Kidney (tissue), 22 donors: ENCODE measurements at places on chromosomes 16 and 17.

DNA sequence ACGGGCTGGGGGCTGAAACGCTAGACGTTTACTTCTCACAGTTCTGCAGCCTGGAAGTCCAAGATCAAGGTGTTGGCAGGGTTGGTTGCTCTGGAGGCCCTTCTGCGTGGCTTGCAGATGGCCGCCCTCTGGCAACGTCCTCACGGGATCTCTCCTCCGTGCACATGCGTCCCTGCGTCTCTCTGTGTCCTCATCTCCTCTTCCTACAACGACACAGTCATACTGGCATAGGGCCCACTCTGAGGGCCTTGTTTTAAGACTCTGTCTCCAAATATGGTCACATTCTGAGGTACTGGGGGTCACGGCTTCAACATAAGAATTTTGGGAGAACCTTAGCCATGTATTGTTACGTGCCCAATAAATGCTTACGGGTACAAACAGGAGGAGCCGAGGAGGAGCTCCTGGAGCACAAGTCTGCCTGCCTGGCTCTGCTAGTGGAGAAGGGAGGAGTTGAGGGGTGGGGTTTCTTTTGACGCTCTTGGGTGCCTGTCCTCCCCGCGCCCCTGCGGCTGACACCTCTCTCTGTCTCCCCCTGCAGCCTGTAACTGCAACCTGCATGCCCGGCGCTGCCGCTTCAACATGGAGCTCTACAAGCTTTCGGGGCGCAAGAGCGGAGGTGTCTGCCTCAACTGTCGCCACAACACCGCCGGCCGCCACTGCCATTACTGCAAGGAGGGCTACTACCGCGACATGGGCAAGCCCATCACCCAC, 141.1 kb downstream of the NTN1 start:
- H3K4me3 ChIP-seq, result no peak overlapping the region
- H3K4me1 ChIP-seq, result no peaks in the 10 kb centered on the region
- DNase-seq, result no peak

- no peak for DNase-seq
- H3K27me3 ChIP-seq, result peaks cover 2% of the 10 kb centered on the region
- H3K4me1 ChIP-seq, result peaks cover 5% of the 10 kb centered on the region
- H3K36me3 ChIP-seq, result peaks cover 15% of the 10 kb centered on the region
Measured at GRCh38 chr17:5110816-5111215, 862 bp downstream of the ZNF232 start.

GRCh38 chr17:43418441-43419374, 19.9 kb downstream of the ARL4D start:
- no peak for DNase-seq
- H3K27ac ChIP-seq, result no peak overlapping the region
- H3K4me1 ChIP-seq, result no peaks in the 10 kb centered on the region
- no peaks in the 10 kb centered on the region for H3K36me3 ChIP-seq
- H3K27me3 ChIP-seq, result no peaks in the 10 kb centered on the region

- H3K4me3 ChIP-seq, result no peak overlapping the region
- H3K27me3 ChIP-seq, result no peaks in the 10 kb centered on the region
- H3K4me1 ChIP-seq, result no peaks in the 10 kb centered on the region
Measured at GRCh38 chr17:68564415-68565111, 36.6 kb downstream of the FAM20A start.

GRCh38 chr17:63653050-63653449, 30.8 kb downstream of the MAP3K3 start:
- H3K4me3 ChIP-seq, result no peak overlapping the region
- no peaks in the 10 kb centered on the region for H3K4me1 ChIP-seq
- no peaks in the 10 kb centered on the region for H3K27me3 ChIP-seq
- peaks cover 6% of the 10 kb centered on the region for H3K36me3 ChIP-seq

DNA sequence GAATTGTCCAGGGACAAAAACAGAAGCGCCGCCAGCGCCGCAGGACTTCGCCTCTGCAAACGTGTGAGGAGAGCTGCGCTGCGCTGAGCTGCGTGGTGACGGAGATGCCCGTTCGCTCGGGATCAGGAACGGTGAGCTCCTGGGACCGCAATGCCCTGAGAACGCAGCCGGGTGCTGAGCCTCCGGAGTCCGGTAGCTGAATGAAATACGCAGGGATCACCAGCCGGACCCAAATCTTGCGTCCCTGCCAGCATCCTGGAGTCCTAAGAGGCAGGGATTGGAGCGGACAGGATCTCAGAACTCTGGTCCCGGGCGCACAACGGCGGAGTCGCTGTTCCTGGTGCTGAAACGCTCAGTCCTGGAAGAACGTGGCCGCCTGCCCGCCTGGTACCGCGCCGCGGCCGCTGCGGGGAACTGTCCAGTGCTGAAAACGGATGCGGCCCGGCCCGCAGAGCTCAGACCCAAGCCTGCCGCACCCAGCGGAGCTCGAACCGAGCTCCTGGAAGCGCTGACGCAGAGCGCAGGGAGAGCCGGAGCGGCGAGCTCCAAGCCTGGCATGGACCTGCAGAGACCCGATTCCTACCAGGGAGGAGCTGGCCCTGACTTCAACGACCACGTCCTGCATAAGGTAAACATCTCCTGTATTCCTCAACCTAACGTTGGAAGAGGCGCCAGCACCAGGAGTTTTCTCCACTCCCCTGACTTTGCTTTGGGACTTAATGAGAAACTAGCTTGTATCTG, 41.5 kb downstream of the CD300LF start:
- no peaks in the 10 kb centered on the region for H3K4me1 ChIP-seq
- H3K27me3 ChIP-seq, result peaks cover 6% of the 10 kb centered on the region
- no peak overlapping the region for H3K27ac ChIP-seq
- peak; percentile 95 for DNase-seq
- no peaks in the 10 kb centered on the region for H3K36me3 ChIP-seq

- peak; percentile 2 for DNase-seq
- H3K27me3 ChIP-seq, result no peaks in the 10 kb centered on the region
- H3K27ac ChIP-seq, result no peak overlapping the region
- no peak overlapping the region for H3K4me3 ChIP-seq
- H3K36me3 ChIP-seq, result no peaks in the 10 kb centered on the region
- no peaks in the 10 kb centered on the region for H3K4me1 ChIP-seq
Measured at GRCh38 chr16:27991876-27992275, 71.6 kb downstream of the GSG1L start.

DNA sequence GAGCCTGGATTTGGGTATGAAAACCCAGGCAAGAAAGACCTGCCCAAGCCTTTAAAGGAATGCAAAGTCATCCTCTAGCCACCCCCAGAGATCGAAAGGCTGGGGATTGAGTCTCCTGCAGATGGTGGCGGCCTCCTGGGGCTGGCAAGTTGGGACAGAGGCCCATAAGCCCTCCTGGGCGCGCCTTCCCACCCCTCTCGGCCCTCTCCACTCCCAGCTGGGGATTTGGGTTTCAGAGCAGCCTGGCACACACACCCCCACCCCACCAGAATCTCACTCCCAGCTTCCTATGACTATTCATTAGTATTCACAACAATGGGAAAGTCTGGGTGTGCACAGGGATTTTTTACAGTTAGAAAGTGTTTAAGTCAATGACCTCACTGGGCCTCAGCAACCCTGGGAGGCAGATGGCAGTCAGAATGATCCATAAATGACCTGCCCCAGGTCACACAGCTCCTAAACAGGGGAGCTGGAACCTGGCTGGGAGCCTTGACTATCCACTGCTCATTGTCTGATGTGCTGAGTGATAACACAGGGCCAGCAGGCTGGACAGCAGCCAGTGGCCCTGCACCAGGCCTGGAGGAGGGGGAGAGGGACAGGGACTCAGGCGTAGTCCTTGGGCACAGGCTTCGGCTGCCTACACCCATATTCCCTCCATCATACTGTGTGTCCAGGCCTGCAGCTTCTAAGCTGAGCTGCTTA, 12.1 kb downstream of the NHERF1 start:
- peak overlapping the region; percentile 11 for H3K4me3 ChIP-seq
- H3K36me3 ChIP-seq, result no peaks in the 10 kb centered on the region
- H3K27ac ChIP-seq, result peak overlapping the region; percentile 63
- H3K4me1 ChIP-seq, result peaks cover 2% of the 10 kb centered on the region

- H3K4me1 ChIP-seq, result peaks cover 2% of the 10 kb centered on the region
- no peaks in the 10 kb centered on the region for H3K36me3 ChIP-seq
- H3K4me3 ChIP-seq, result no peak overlapping the region
- H3K27me3 ChIP-seq, result no peaks in the 10 kb centered on the region
- no peak overlapping the region for H3K27ac ChIP-seq
Measured at GRCh38 chr17:61175298-61176142, 224.1 kb upstream of the TBX2 start.

DNA sequence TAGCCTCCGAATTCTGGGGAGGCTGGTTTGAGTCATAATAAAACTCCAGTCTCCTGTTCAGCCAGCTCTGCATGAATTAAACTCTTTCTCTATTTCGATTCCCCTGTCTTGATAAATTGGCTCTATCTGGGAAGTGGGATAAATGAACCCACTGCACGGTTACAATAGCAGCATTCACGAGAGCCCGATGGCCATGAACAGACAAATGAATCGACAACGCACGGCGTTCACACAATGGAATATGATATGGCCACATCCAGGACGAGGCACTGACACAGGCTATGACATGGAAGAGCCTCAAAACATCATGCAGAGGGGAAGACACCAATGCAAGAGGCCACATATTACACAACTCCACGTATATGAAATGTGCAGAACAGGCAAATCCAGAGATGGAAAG, 5.6 kb upstream of the CARD14 start:
- DNase-seq, result no peak
- H3K27me3 ChIP-seq, result no peaks in the 10 kb centered on the region
- no peak overlapping the region for H3K4me3 ChIP-seq
- H3K36me3 ChIP-seq, result no peaks in the 10 kb centered on the region

DNA sequence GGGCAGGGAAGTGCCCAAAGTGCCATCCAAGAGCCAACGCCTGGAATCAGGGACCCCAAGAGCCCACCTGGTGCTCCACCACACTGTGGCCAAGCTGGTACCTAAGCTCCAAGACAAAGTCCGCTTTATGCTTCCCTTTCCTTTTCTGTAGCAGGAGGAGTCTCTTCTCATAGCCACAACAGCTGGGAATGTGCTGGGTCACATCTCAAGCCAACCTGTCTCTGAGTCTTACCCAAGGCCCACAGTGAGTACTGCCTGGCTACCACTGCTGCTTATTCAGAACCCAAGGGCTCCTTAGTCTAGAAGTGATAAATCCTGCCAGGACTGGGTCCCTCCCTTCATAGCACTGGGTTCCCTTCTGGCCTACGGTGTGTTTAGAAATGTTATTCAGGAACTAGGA, 49.8 kb downstream of the ERCC4 start:
- no peak for DNase-seq
- no peaks in the 10 kb centered on the region for H3K36me3 ChIP-seq
- no peaks in the 10 kb centered on the region for H3K4me1 ChIP-seq
- no peak overlapping the region for H3K4me3 ChIP-seq
- no peaks in the 10 kb centered on the region for H3K27me3 ChIP-seq

- no peaks in the 10 kb centered on the region for H3K27me3 ChIP-seq
- H3K4me3 ChIP-seq, result no peak overlapping the region
- no peaks in the 10 kb centered on the region for H3K4me1 ChIP-seq
- H3K36me3 ChIP-seq, result no peaks in the 10 kb centered on the region
- H3K27ac ChIP-seq, result no peak overlapping the region
- DNase-seq, result peak; percentile 67
Measured at GRCh38 chr17:5249615-5250014, 15.0 kb upstream of the SCIMP start.

DNA sequence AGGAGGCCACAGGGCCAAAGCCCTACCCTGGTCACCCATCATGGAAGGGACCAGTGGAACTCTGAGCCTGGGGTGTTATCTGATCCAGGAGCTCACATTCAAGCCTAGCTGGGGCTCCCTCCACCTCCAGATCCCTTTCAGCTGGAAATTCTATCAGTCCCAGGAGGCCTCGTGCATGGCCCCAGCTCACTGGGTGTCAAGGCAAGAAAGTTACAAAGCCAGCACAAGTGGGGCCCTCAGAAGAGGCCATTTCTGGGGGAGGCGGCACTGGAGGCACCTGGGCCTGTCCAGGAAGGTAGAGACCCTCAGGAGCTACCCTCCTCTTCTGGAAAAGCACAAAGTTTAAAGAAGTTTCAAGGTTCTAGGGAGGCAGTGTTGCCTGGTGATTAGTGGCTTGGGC, 4.8 kb downstream of the CA7 start:
- peaks cover 5% of the 10 kb centered on the region for H3K27me3 ChIP-seq
- H3K4me1 ChIP-seq, result no peaks in the 10 kb centered on the region
- DNase-seq, result no peak
- no peaks in the 10 kb centered on the region for H3K36me3 ChIP-seq
- no peak overlapping the region for H3K27ac ChIP-seq

GRCh38 chr17:37640015-37640414, 3.2 kb downstream of the DDX52 start:
- H3K4me1 ChIP-seq, result peaks cover 8% of the 10 kb centered on the region
- no peaks in the 10 kb centered on the region for H3K27me3 ChIP-seq
- no peak overlapping the region for H3K27ac ChIP-seq
- no peak overlapping the region for H3K4me3 ChIP-seq
- DNase-seq, result no peak

DNA sequence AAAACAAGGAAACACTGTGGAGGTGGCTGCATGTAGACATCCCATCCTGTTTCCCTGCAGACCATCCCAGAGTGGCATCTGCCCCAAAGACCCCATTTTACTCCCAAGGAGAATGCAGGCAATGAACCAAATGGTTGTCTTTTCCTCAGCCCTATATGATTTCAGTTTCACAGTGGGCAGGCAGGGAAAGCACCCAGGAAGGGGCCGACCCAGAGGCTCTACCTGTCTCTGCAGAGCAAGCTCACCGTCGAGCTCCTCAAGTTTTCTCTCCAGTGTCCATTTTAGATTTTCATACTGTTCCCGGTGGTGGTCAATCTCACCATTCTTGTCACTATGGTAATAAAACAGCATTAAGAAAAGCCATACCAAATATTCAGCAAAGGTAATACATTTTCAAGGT, 14.6 kb downstream of the CCDC57 start:
- no peak for DNase-seq
- H3K27ac ChIP-seq, result no peak overlapping the region
- no peaks in the 10 kb centered on the region for H3K27me3 ChIP-seq
- no peak overlapping the region for H3K4me3 ChIP-seq
- H3K4me1 ChIP-seq, result no peaks in the 10 kb centered on the region

DNA sequence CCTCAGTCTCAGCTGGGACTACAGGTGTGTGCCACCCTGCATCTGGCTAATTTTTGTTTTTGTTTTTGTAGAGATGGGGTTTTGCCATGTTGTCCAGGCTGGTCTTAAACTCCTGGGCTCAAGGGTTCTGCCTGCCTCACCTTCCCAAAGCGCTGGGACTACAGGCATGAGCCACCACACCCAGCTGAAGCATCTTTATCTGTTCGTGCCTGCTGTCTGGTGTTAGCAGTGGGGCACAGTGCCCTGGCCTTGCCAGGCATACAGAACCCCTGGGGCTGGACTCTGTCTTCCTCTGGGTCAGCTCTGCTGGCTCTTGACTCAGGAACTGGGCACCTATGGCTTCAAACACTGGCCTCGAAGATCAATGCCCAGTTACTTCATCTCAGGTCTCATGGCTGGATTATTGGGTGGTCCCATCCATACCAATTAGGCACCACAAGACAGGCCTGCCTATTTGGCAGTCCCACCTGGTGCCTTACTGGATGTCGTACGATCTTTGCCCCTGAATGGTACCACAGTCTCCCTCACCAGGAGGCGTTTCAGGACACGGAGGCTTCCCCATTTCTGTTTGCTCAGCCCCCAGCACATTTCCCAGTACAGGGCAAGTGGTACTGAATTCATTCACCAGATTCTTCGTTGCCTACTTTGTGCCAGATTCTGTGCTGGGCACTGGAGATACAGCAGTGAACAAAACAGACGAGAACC, 99.3 kb downstream of the RAB11FIP4 start:
- DNase-seq, result no peak
- H3K4me1 ChIP-seq, result no peaks in the 10 kb centered on the region
- H3K27ac ChIP-seq, result peak overlapping the region; percentile 26
- no peak overlapping the region for H3K4me3 ChIP-seq
- H3K36me3 ChIP-seq, result no peaks in the 10 kb centered on the region

- H3K4me1 ChIP-seq, result peaks cover 11% of the 10 kb centered on the region
- H3K4me3 ChIP-seq, result peak overlapping the region; percentile 89
- no peaks in the 10 kb centered on the region for H3K27me3 ChIP-seq
- peak; percentile 53 for DNase-seq
- H3K36me3 ChIP-seq, result no peaks in the 10 kb centered on the region
- H3K27ac ChIP-seq, result peak overlapping the region; percentile 79
Measured at GRCh38 chr16:24729951-24730815, 732 bp downstream of the TNRC6A start.
